Pulmonary artery endothelial cell (primary cell): ENCODE measurements at places on chromosomes 1 and 21.

- DNase-seq: no peak
Observed at GRCh38 chr1:39698568-39698967, 7.3 kb upstream of the HPCAL4 start.

DNA sequence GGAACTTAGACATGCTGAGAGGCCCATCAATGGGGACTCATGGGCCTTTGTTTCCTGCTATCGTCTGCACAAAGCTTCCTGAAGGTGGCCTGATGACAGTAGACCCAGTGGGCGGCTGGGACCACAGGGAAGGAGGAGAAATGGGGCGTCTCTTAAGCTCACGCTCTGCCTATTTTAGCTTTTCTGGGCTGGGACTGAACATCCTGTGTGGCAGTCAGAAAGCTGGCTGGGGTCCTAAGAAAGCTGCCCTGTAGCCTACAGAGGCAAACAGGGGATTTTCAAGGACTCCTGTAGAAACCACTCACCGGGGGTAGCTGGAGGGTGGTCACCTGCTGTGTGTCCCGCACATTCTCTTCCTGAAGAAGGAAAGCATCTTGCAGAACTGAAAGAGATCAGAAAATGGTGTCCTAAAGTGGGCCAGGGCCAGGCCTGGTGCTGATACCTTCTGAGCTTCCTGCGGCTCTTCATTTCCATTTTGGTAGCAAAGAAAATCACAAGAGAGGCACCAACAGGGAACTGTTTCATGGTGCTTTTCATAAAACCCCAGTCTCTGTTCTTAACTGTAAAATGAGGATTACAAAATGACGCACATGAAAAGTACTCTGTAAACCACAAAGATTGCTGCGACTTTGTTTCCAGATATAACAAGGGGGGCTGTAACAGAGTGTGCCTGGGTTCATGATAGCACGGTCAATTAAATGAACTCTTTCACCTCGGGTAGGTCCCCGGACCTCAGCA lies 8.6 kb downstream of the ZNF496 start:
- no peak for DNase-seq

- DNase-seq: no peak
Observed at GRCh38 chr1:65741993-65742392, 50.7 kb upstream of the PDE4B start.

DNA sequence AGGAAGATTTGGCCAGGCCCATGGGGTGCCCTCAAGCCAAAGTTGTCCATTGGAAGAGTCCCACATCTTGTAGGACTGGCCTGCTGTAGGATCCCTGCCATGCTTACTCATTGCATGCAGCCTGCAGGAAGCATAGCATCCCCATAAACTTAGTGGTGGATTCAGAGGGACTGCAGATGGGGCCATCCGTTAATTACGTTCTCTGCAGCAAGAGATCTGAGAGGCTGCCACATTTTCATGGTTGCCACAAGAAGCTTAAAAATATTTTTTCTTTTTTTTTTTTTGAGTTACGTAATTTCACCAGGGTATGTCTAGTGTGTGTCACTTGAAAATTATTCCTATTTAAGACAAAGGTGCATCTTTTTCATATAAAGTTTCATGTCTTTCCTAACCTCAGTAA lies 329.7 kb upstream of the USP24 start:
- DNase-seq: no peak

GRCh38 chr21:35204850-35205541 lies 155.9 kb upstream of the RUNX1 start:
- peak; percentile 81 for DNase-seq

- DNase-seq: no peak
Observed at GRCh38 chr1:119636491-119637089, 11.5 kb downstream of the ZNF697 start.
